ENCODE measurements at places on chromosomes 5 and 9.

GRCh38 chr9:123322273-123323195 is 33.5 kb upstream of the CRB2 start:
- DNase-seq, result peak; percentile 27

DNA sequence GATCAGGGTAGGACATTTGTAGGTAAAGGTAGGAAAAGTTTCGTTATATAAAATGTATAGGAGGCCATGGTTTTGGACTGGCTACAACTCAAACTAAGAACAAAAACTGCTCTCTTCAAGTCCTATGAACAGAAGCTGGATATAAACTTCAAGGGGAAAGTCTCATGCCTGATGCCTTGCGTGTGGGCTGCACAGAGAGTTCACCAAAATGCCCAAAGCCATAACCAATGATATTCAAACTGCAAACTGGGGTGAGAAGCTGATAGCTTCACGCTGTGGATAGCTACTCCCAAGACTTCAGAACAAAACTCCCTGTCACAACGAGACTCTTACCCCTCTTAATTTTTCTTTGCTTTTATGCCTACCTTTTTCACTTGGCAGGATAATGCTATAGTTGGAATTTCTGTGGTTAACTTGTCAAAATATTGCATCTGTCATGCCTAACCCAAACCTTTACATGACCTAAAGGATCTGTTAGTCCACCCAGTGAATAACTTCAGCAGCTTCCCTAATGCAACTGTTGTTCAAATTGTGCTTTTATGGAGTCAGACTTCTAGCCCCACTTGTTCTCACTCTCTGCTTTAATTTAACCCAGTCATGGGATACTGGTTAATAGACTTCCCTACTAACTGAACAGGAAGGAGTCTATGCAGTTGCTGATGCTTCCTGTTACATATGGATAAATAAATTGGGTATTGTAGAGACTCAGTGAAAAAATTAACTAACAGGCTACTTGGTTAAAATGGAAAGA is 71.9 kb downstream of the SFXN1 start:
- DNase-seq, result no peak

DNA sequence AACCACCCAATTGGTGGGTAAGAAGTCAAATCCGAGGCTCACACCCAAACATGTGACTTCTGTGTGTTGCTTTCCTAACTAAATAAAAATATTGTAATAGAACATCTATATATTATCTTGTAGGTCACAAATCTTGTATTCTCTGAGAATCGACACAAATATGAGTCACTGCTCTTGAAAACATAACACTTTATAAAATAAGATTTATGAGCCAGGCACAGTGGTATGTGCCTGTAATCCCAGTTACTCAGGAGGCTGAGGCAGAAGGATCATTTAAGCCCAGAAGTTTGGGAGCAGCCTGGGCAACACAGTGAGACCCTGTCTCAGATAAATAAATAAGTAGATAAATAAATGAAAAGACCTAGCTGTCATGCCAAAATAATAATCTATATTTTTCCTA is 624.1 kb downstream of the ANXA1 start:
- DNase-seq, result no peak

GRCh38 chr5:39209924-39210323 is 9.4 kb downstream of the FYB1 start:
- no peak for DNase-seq
